NCI-H524 treated with DMSO at 0.1 percent for 48 hours (cell line): ENCODE measurements at places on chromosomes 2 and 18.

DNA sequence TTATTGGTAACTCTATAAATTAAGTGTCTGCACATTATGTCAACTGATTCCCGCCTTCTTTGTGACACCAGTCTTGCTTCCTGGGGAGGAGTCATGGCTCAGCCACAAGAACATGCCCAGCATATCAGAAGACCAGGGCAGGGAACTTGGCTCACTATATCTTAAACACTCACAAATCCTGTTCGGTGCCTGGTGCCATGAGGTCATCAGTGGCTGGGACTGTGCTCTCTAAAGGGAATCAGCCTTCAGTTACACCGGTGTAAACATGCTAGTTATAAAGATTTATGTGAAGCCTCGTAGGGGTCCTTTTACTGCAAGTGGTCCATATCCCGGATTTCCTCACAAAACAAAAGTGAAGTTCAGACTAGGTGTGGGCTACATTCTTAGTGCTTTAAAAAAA is 73.1 kb upstream of the ZNF521 start:
- no peak for DNase-seq

DNA sequence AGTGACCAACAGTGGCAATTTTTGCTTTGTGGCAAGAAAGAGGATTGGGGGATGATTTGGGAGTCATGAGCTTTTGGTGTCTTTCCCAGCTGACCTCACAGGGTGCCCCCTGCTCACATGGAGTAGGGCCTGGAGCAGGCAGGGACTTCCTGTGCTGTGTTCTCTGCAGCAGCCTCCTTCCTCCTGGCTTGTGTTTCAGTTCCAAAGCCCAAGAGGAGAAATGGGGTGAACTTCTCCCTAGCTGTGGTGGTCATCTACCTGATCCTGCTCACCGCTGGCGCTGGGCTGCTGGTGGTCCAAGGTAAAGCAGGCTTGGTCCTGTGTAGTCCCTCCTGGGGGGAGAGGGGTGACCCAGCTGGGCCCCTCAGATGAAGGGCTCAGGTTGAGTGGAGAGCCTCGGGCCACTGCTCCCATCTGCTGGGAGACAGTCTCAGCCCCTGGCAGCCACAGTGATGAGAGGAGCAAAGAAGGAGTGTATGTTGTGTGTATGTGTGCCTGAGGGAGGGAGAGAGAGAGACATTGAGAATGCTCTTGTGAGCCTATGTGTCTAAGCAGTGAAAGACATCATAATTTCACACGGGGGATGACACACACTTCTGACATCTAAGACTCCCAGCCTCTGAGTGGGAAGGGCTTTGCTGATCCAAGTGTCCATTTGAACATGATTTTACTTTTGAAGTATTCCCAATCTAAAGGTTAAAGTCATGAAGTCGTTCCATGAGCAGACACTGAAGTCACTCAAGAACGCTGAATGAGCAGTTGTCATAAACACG is 27.2 kb downstream of the MARCO start:
- DNase-seq = no peak

GRCh38 chr2:112001136-112001715 is 53.8 kb upstream of the TMEM87B start:
- DNase-seq = no peak

- no peak for DNase-seq
Measured at GRCh38 chr2:149313512-149313972, 16.8 kb upstream of the LYPD6 start.

- DNase-seq = no peak
Measured at GRCh38 chr2:39949131-39949530, 170.1 kb upstream of the THUMPD2 start.

DNA sequence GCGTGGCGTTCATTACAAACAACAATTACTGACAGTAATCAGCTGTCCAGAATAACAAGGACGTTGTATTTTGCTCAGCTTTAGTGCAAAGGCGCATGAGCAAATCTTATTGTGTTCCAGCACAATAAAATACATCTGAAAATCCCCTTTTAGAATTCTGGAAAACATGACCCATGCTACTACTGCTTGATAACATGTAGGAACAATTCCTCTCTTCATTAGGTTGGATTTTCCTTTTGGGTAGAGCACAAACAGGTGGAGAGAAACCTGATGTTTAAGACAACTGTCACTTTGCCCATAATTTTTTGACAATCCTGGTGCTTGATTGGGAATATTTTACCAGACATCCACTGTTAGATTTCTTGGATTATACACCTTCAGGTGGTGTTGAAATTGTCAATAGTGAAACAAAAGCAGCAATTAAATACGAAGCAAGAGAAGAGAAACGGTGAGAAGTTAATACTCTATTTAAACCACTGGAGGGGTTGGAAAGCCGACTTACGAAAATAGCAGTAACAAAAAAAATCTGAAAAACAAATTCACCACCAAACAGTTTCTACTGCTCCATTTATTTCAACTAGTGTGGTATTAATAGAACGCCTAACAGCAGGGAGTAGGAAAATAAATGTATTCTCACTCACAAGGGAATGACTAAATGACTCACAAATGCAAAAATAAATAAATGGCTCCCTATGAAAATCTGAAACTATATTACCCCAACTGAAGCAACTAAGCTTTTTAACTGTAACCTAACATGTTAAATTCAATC is 102.7 kb downstream of the CPO start:
- no peak for DNase-seq

DNA sequence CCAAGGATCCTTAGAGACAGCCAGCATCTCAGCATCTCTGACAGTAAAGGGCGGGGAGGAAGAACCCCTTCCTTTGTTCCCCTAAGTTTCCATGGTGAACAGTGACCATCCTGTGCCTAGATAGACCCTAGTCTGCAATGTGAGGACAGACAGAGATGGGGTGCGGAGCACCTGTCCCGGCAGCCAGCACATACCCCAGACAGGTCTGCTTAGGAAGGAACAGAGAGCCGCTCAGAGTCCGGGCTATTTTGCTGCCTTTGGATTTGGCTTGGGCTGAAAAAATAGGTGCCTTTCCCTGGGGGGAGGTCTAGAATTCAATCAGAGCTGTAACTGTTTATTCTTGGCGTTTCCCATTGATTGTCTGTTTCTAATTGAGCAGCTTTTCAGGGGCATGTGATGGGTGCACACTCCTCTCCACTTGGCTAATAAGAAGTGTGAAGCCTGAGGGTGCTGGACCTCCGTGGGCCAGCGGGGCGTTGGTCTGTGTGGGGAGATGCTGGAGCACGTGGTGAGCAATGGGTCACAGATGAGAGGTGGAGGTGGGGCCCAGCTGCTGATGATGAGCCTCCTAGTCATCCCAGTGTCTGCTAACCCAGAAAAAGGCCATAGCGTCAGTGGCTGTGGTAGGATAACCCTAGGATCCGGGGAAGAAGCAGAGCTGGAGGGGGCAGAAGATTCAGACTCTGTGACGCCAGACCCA is 236.8 kb downstream of the SEPTIN10 start:
- no peak for DNase-seq

- DNase-seq = no peak
Measured at GRCh38 chr2:12433626-12433990, 283.1 kb upstream of the TRIB2 start.

GRCh38 chr2:105431367-105432043 is 32.7 kb upstream of the FHL2 start:
- no peak for DNase-seq

DNA sequence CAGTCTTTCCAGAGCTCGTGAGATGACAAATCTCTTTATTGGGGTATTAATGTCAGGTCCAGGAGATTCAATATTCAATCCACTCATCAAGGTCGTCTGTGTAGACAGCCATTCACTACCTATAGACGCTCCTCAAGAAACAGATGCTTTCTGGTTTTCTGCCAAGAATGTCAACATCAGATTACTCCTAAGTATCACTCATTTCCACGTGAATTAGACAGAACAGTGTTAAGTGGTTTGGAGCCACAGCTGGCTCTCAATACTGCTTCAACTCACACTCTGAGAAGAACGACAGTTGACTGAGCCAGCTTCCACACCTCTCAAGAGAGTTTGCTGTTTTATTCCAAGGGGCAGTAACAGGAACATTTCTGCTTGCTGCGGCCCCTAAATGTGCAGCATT is 113.5 kb upstream of the NEDD4L start:
- peak; percentile 92 for DNase-seq

- no peak for DNase-seq
Measured at GRCh38 chr18:34767601-34768027, 57.5 kb downstream of the DTNA start.

GRCh38 chr2:44679990-44680389 is 261.5 kb upstream of the SIX3 start:
- no peak for DNase-seq

DNA sequence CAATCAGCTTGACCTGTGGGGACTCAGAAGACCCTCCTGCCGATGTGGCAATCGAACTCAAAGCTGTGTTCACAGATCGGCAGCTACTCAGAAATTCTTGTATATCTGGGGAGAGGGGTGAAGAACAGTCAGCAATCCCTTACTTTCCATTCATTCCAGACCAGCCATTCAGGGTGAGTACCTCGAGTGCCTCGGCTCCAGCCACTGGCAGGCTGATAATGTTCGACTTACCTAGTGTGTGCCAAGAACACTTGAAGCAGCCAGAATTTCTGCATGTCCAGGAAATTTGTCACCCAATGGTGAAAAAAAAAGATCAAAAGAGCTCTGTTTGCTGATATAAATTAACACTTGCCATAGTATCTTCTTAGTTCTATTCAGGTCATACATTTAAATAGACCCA is 2.3 kb downstream of the LGALSL start:
- no peak for DNase-seq

- no peak for DNase-seq
Measured at GRCh38 chr2:109260116-109260855, 131.3 kb downstream of the SH3RF3 start.

GRCh38 chr2:67839242-67839641 is 223.6 kb downstream of the C1D start:
- DNase-seq = no peak

DNA sequence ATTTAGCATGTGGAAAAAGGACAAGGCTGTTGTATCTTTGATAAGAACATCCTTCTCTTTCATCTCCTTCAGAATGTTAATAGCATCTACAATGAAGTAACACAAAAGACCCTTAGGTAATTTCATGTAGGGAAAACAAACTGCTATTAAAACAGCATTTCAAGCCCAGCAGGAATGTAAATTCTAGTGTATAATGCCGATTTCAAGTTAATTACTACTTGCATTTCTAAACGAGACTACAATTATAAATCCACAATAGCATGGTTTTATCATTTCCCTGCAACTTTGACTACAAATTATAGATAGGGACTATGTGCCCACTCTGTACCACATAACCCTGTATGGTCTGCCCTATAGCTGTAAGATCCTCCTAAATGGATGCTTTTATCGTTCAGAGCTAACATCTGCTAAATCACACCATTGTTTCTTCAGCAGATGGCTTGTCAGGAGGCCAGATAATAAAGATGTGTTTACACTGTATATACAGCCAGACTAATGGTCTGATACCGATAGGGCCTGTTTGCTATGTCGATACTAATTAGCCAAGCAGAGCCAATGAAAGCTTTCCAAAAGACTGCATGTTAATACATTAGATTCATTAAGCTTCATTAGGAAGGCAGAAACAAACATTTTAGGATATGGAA is 51.9 kb downstream of the LRPPRC start:
- DNase-seq = peak; percentile 79

GRCh38 chr18:44702594-44702993 is 21.9 kb downstream of the SETBP1 start:
- no peak for DNase-seq

DNA sequence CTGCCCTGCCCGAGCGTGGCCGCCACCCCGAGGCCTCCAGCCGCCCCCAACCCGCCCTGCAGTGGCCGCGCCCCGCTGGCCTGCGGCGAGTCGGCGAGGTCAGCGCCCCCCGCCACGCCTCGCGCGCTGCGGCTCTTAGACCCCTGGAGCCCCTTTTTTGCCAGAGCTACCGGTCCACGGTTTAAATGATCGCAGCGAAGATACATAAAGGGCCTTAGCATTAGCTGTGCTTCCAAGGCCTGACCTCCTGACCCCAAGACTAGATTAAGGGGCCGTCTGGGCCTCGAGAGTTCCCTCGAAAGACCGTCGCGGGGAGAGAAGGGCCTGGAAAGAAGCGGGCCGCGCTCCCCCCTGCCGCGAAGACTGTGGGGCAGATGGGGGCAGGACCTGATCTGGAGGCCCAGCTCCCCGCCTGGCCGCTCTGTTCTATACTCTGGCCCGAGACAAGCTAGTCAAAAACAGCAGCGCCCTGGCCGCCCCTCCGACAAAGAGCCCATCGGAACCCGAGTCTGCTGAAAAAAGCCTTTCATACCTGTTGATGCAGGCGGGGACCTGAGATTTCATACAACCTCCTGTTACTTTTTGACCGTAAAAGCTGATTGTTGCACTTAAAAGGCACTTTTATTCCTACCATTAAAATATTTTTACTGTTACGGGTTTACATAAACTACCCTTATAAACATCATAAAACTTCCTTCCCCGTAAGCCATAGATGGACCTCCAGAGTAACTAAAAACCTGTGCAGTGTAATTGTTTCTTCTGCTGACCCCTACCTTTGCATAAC is 68.7 kb upstream of the PSMD14 start:
- no peak for DNase-seq

DNA sequence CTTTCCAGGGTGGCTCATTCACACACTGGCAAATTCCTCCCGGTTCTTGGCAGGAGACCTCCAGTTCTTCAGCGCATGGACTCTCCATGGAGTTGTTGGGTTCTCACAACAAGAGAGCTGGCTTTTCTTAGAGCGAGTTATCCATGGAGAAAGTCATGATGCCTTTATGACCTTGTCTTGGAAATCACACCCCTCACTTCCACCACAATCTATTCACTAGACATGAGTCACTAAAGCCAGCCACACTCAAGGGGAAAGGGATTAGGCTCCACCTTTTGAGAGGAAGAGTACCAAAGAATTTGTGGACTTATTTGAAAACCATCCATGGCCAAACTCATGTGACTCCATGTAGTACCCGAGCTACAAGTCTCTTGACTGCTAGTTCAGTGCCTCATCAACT is 160.5 kb downstream of the SETBP1 start:
- no peak for DNase-seq

- DNase-seq = no peak
Measured at GRCh38 chr18:34352385-34353163, 127.9 kb upstream of the NOL4 start.
